ENCODE measurements at places on chromosomes 4 and X.
A peak's percentile ranks its signal among the peaks of the same experiment; 100 is the strongest.

- DNase-seq, result no peak
Observed at GRCh38 chr4:139971111-139971510, 182.9 kb downstream of the MAML3 start.

- DNase-seq, result no peak
Observed at GRCh38 chr4:89000844-89001360, 56.1 kb downstream of the FAM13A start.

DNA sequence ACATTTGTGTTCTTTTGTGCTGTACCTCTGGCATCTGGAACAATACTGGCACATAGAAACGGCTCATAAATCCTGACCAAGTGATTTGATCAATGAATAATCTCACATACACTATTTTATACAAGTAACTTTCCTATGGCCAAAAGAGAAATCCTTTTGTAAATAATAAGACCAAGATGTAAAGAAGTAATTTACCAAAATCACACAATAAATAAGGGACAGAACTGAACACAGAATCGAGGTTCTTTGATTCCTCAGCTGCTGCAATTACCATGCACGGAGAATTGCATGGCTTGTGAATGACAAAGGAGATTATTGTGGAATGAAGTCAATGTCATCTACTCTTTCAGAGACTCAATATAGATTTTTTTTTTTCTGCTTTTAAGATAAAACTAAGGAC is 576.8 kb upstream of the SMIM31 start:
- DNase-seq, result no peak

DNA sequence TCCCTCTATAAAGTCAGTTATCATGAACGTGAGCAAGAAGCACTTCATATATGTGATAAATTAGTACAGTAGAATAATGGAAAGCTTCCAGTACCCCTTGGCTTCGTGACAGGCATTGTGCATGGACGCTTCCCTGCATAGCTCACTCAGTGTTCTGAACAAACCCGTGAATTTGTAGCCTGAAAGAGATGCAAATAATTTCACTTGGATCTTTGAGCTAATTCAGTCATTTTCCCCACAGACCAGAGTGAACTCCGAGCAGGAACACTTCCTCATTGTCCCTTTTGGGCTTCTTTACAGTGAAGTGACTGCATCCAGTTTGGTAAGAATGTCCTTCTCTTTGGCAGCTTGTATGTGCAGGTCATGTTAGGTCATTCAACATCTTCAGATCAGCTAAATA is 50.1 kb downstream of the ADD1 start:
- no peak for DNase-seq

DNA sequence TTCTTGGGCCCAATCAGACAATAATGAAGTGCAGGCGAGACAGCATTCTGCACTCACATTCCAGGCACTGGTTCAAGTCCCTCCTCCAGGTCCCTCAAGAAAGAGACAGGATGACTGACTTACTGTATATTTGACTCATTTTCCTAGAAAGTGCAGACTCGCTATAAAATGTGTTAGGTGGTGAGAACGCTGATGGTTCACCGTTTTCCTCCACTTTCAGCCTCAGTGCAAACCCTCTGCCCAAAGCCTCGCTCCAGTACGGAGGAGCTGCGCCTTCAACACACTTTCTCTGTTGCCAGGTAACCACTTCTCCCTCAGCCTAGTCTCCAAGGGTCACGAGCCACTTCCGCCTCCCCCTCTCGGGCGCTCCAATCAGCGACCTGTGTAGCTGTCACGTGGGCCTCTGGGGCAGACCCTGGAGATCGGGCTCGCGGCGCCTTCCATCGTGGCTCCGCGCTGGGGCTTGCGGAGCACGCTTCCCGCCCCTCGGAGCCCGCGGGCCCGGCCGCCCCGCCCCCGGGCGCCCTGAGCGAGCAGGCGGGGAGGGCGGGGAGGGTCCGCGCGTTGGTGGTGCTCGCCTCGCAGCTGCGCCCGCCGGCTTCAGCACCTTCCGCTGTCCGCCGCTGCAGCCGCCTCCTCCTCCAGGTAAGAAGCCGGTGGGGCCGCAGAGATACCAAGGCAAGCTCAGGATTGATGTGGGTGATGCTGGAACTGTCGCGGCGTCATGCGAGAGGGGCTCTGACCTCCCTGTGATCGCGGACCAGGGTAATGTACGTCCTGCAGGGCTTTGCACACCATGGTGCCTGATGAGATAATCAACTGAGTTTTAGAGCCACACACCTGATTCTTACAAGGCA is at the start of gene WDR17:
TSS of gene WDR17 (plus strand) at position 407 of the 857 bp plus-strand sequence. CDS start 45,740 bp downstream, outside the sequence.
- peak; percentile 82 for DNase-seq

- DNase-seq, result no peak
Observed at GRCh38 chr4:86393749-86394148, 33.9 kb upstream of the MAPK10 start.

DNA sequence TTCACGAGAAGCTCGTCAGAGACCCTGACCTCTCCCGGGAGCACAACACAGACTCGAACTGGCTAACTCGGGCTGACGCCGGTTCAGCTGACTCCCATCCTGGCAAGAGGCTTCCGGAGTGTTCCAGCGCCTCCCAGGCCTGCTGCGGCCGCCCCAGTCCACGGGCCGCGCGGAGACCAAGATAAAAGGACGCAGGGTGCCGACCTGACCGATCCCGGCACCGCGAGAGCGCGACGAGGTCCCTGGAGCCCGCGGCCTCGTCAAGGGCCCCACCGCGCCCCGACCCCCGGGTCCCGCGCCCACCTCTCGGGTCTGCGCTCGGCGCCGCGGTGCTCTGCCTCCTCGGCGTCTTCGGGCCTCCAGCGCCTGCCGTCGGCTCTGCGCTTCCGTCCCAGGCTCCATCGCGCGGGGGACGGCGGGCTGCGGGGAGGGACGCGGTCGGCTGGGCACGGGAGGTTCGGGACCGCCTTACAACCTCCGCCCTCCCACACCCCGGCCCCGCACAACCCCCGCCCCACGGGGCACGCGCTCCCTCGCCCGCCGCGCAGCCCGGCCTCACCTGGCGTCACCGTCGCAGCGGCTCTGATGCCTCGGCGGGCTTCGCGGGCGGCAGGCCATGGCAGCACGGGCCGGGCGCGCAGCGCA is 426 bp downstream of the SLBP start:
- DNase-seq, result no peak

GRCh38 chrX:98548519-98548918 is 1664.8 kb downstream of the RPA4 start:
- no peak for DNase-seq

DNA sequence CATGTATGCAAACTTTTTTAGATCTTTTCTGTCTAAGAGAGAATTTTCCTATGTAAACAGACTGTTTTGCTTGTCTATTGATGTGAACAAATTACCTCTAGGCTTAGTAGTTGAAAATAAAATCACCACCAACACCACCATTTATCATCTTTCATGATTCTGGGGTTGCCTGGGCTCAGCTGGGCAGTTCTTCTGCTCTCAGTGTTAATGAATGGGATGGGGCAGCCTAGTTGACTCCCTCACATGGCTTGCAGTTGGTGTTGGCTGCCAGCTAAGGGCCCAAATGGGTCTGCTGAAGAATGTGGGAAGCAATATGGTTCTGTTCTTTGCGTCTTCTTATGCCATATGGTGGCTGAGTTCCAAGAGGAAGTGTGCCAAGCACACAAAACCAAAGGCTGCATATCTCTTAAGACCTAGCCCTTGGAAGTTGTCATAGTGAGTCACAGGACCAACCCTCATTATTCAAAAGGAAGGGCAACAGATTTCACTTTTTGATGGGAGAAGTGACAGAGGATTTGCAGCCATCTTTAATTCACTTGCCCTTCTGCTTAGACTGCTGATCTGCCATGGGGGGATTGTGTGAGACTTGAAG is 17.9 kb downstream of the REELD1 start:
- DNase-seq, result no peak

- no peak for DNase-seq
Observed at GRCh38 chr4:7910263-7910896, 29.3 kb downstream of the AFAP1 start.

DNA sequence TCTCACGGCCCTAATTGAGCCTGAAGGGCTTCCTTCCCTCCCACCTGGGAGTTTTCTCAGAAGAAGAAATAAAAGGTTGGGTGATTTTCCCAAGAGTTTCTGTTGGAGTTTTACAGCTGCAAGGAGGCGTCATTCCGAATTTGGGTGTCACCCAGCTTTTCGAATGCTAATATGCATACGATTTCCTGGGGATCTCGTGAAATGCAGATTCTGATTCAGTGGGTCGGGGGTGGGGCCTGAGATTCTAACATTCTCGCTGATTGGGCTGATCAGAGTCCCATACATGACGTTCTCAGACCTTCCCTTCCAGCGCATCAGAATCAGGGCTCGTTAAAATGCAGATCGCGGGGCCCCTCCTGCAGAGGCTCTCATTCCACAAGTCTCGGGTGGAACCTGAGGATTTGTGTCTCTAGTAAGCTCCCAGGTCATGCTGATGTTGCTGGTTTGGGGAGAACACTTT is 125.8 kb upstream of the STX18 start:
- DNase-seq, result no peak

- DNase-seq, result no peak
Observed at GRCh38 chrX:63751481-63751880, 33.5 kb downstream of the ARHGEF9 start.
